Thyroid gland (tissue), 4 donors: ENCODE measurements at places on chromosomes 1 and 21. TPM values are rescaled to one million over a fixed set of nuclear protein-coding genes. Genes with fewer than 3 reads are reported as not detected.

SFN gene
- 0.54 TPM for total RNA-seq

KLHDC7A gene
- 7.8 TPM for total RNA-seq

UBL4B gene
- not detected for total RNA-seq

PTGER3 gene
- total RNA-seq, result 2.3 TPM

GRCh38 chr1:42777852-42778251 is 6.9 kb upstream of the TMEM269 start:
- H3K27ac ChIP-seq, result no peak overlapping the region
- no peaks in the 10 kb centered on the region for H3K27me3 ChIP-seq
- H3K4me1 ChIP-seq, result no peaks in the 10 kb centered on the region
- H3K36me3 ChIP-seq, result peaks cover 35% of the 10 kb centered on the region
- DNase-seq, result peak; percentile 17
- H3K4me3 ChIP-seq, result no peak overlapping the region

DNA sequence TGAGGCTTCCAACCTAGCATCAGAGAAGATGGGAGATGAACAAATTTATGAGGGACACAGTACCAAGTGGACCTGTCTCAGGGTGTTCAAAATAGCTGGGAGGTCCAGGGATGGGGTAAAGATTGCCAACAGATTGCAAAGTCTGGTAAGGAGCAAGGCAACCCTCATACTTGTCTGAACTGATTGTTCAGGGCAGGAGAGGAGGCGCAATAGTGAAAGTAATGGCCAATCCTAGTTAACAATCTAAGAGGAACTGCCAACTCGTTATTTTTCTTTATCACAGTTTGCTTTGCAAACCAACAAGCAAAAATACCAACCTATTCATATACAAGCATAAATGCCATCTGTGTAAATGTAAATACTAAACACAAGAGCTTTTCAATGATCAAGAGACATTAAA is 78.4 kb upstream of the S1PR1 start:
- DNase-seq, result no peak
- H3K36me3 ChIP-seq, result no peaks in the 10 kb centered on the region
- no peak overlapping the region for H3K4me3 ChIP-seq
- no peaks in the 10 kb centered on the region for H3K4me1 ChIP-seq
- no peaks in the 10 kb centered on the region for H3K27me3 ChIP-seq
- H3K27ac ChIP-seq, result no peak overlapping the region

DNA sequence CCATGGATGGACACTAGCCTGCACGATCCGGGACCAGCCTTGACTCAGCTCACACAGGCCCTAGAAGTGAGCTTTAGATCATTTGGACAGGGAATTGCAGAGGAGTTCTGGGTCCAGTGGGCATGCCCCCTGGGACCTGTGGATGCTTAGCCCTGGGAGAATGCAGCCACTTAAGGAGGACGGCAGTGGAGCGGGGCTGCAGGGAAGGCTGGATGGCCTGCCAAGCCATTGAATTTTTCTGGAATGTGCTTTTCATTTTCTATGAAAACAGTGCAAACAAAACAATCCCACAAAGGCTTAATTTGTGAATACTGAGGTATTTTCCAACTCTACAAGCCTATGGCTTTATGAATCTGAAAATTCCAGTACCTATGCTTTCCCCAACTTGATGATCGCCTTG is 80.4 kb upstream of the GCLM start:
- no peaks in the 10 kb centered on the region for H3K27me3 ChIP-seq
- H3K27ac ChIP-seq, result peak overlapping the region; percentile 86
- H3K36me3 ChIP-seq, result no peaks in the 10 kb centered on the region
- no peak overlapping the region for H3K4me3 ChIP-seq
- peak; percentile 83 for DNase-seq

DNA sequence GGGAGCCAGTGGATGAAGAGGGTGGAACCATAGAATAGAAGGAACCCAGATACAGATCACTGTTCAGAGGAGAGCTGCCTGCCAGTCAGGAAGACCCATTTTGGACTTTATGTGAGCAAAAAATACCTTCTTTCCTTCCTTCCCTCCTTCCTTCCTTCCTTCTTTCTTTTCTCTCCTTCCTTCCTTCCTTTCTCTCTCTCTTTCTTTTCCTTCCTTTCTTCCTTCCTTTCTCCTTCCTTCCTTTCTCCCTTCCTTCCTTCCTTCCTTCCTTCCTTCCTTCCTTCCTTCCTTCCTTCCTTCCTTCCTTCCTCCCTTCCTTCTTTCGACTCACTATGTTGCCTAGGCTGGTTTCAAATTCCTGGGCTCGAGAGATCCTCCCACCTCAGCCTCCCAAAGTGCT is 22.1 kb upstream of the FMOD start:
- DNase-seq, result no peak
- H3K4me1 ChIP-seq, result peaks cover 7% of the 10 kb centered on the region
- no peak overlapping the region for H3K4me3 ChIP-seq
- no peaks in the 10 kb centered on the region for H3K27me3 ChIP-seq
- no peaks in the 10 kb centered on the region for H3K36me3 ChIP-seq

DNA sequence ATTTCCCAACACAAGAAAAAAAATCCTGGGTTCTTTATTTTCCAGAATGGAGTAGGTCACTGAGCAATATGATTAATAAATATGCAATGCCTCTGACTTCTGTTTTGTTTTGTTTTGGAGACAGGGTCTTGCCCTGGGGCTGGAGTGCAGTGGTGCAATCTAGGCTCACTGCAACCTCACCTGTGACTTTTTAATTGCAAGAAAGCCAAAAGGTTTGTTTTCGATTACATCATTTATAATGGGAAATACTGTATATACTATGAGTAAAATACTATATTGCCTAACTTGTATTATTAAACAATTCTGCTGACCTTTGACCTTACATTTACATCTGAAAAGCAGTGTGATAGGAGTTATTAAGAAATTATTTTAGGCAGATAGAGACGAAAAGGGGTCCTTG is 11.6 kb upstream of the CD46 start:
- DNase-seq, result no peak
- H3K27ac ChIP-seq, result no peak overlapping the region
- H3K4me3 ChIP-seq, result no peak overlapping the region
- no peaks in the 10 kb centered on the region for H3K4me1 ChIP-seq
- H3K36me3 ChIP-seq, result no peaks in the 10 kb centered on the region
- no peaks in the 10 kb centered on the region for H3K27me3 ChIP-seq

DNA sequence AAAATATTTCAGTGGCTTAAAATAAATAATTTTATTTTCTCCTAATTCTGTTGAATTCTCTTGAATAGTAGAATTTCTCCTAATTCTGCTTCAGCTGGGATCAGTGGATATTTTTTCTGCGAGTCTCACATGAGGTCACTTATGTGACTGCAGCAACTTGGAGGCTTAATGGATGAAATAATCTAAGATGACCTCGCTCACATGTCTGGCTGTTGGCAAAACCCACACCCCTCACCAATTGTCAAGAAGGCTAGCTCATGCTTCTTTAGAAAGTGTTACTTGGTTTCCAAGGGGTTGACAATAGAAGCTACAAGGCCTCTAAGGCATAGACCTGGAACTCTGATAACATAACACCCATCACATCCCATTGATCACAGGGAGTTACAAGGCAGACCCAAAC is 156.9 kb upstream of the DPYD start:
- no peaks in the 10 kb centered on the region for H3K36me3 ChIP-seq
- no peak overlapping the region for H3K27ac ChIP-seq
- no peaks in the 10 kb centered on the region for H3K27me3 ChIP-seq
- no peaks in the 10 kb centered on the region for H3K4me1 ChIP-seq
- DNase-seq, result no peak
- no peak overlapping the region for H3K4me3 ChIP-seq

DNA sequence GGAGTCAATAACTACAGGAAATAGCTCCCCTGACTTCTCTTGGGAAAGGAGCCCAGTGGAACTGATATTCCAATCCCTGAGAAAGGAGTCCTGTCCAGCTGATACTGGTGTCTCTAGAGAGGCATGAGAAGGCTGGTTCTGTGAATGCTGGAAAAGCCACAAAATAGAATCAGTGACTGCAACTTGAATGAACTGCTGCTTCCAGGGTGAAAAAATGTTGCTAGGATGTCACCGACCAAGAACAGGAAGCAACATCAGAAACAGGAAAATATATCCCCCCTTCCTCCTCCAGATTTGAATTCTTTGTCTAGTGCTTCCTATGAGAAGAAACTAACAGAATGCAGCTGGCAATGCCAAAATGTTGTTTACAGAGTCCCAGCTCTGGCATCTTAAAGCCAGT is 269.3 kb upstream of the LYPLAL1 start:
- no peak for DNase-seq
- H3K27me3 ChIP-seq, result no peaks in the 10 kb centered on the region
- no peaks in the 10 kb centered on the region for H3K36me3 ChIP-seq
- H3K27ac ChIP-seq, result no peak overlapping the region

- no peak for DNase-seq
- no peak overlapping the region for H3K27ac ChIP-seq
Measured at GRCh38 chr1:36876990-36877389, 157.3 kb downstream of the GRIK3 start.

GRCh38 chr1:232084584-232085223 is 458.1 kb downstream of the DISC1 start:
- no peaks in the 10 kb centered on the region for H3K36me3 ChIP-seq
- no peaks in the 10 kb centered on the region for H3K27me3 ChIP-seq
- no peaks in the 10 kb centered on the region for H3K4me1 ChIP-seq
- H3K4me3 ChIP-seq, result no peak overlapping the region

- H3K27me3 ChIP-seq, result no peaks in the 10 kb centered on the region
- no peak overlapping the region for H3K4me3 ChIP-seq
- H3K4me1 ChIP-seq, result peaks cover 44% of the 10 kb centered on the region
- no peaks in the 10 kb centered on the region for H3K36me3 ChIP-seq
Measured at GRCh38 chr1:17568014-17568900, 28.8 kb downstream of the ARHGEF10L start.

DNA sequence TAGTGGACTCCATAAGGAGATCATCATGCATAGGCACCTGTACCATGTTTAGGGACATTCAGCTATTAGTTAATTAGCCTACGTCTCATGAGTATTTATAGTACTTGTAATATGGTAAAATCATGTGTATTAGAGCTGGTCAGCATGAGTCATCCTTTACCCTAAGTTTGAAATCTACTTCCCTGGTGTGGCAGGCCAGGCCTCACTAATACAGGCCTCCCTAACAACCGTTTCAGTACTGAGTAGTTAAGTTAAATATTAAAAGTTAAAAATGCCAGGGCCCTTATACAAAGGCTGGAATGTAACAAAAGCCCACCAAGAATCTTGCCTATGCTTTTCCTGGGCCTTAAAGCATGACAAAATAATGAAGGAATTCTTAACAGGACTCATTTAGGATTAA is 356.3 kb upstream of the DPYD start:
- DNase-seq, result no peak
- no peak overlapping the region for H3K4me3 ChIP-seq
- no peaks in the 10 kb centered on the region for H3K27me3 ChIP-seq
- H3K36me3 ChIP-seq, result no peaks in the 10 kb centered on the region

GRCh38 chr1:82759035-82759434 is 958.3 kb downstream of the ADGRL2 start:
- no peak for DNase-seq
- H3K27me3 ChIP-seq, result no peaks in the 10 kb centered on the region
- no peak overlapping the region for H3K27ac ChIP-seq
- no peak overlapping the region for H3K4me3 ChIP-seq

- DNase-seq, result no peak
- no peaks in the 10 kb centered on the region for H3K4me1 ChIP-seq
Measured at GRCh38 chr1:66095190-66095589, 302.5 kb downstream of the PDE4B start.

DNA sequence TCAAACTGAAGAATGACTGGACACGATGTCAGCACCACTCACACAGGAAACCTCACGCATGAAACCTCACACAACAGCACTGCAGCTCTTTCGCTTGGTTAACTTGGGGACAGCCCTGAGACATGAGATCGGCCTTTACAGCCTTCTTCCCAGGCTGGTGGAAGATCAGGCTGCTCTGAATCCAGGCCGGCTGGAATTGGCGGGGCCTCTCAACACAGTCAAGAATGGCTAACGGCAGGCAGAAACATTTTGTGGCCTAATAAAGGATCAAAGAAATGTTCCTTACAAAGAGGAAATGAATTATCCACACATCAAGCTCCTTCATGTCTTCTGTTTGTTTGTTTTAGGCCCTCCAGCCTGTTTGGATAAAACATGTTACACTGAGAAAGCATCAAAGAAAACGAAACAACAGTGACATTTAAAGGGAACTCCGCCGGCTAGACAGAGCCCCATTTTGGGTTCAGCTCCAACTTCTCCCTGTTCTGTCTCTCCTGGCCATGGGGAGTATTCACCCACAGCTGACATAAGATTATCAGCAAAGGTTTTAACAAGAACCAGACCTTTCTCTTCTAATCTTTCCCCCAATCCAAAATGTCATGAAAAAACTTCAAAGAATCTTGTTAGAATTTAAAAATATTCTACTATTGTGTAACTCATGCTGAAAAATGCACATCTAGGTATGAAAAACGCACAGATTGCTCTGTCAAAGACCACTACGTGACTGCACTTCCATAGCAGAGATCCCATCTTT is 131.2 kb downstream of the SLC45A1 start:
- peak overlapping the region; percentile 85 for H3K27ac ChIP-seq
- H3K4me1 ChIP-seq, result peaks cover 57% of the 10 kb centered on the region
- H3K36me3 ChIP-seq, result no peaks in the 10 kb centered on the region
- no peaks in the 10 kb centered on the region for H3K27me3 ChIP-seq
